Activated naive CD8-positive, alpha-beta T cell treated with anti-CD3 and anti-CD28 coated beads for 36 hours (primary cell): ENCODE measurements at places on chromosomes 2 and 18.

- no peak for DNase-seq
- H3K36me3 ChIP-seq: peaks cover 17% of the 10 kb centered on the region
- H3K4me1 ChIP-seq: peaks cover 8% of the 10 kb centered on the region
- H3K27me3 ChIP-seq: no peaks in the 10 kb centered on the region
Measured at GRCh38 chr2:54666634-54667265, 56.7 kb upstream of the EML6 start.

DNA sequence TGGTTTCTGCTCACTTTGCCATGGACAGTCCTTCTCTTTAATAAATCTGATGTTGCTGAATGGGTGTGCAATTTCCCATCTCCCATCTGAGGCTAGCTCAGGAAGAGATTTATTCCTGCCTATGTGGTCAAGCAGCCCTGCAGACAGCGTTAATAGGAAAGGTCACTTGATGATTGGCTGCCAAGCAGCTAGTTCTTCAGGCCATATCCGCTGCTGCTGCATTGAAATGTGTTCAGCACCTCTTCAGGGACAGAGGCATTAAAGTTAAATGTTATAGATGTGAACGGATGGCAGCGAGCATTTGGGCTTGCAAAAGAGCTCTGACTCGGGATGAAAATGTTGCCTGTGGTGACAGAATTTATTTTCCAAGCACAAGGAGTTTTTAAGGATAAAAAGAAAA is 474.2 kb downstream of the PIK3C3 start:
- H3K36me3 ChIP-seq: no peaks in the 10 kb centered on the region
- H3K4me3 ChIP-seq: no peak overlapping the region
- no peaks in the 10 kb centered on the region for H3K27me3 ChIP-seq
- H3K27ac ChIP-seq: no peak overlapping the region
- no peaks in the 10 kb centered on the region for H3K4me1 ChIP-seq

DNA sequence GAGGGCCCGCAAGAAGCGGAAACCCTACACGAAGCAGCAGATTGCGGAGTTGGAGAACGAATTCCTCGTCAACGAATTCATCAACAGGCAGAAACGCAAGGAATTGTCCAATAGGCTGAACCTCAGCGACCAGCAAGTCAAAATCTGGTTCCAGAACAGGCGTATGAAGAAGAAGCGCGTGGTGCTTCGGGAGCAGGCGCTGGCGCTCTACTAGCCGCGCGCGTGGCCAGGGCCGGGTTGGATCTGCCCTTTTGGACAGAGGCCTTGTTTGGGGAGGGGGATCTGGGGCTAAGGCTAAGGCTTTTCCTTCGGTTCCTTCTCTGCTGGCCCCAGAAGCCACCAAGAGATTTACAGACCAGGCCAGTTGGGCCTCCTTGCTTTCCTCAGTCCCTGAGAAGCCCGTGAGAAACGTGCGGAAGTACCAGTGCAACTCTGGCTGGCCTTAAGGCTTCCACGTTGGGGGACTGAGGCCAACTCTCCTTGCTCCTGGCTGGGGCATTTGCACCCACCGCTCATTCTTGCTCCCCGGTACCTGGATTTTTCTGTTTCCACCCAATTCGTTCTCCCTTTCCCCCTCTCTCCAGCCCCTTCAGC is 1.0 kb downstream of the HOXD12 start:
- H3K4me3 ChIP-seq: no peak overlapping the region
- peaks cover 98% of the 10 kb centered on the region for H3K27me3 ChIP-seq
- DNase-seq: no peak
- peaks cover 29% of the 10 kb centered on the region for H3K4me1 ChIP-seq
- no peak overlapping the region for H3K27ac ChIP-seq

DNA sequence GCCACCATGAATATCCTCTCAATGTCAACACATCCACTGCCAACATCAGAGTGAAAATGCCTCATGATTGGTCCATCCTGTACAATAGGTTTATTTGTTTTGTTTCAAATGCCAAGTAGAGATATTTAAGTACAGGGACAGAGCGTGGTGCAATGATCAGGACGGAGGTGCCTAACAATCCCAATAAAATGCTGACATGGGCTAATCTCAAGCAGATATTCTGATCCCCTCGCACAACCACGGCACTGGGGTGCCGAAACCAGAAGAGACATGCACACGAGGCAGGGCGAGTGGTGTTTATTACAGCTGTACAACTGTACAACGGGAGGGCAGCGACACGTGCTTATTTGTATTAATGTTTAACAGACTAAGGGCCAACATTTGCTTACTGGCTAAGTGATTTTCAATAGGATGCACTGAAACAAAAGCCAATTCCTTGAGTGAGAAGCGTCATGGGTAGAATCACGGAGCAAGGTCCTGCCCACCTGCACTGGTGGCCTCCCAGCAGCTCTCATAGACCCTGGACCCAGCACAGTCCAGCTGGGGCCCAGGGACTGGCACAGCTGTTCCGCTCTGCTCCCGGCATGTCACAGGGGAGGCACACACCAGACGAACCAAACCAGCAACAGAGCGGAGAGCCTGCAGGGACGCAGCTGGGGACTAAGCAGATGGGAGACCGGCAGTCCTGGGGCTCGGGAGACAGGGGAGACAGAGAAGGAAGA is 101.4 kb downstream of the HDAC4 start:
- no peak overlapping the region for H3K4me3 ChIP-seq
- H3K36me3 ChIP-seq: peaks cover 1% of the 10 kb centered on the region
- no peak for DNase-seq
- no peaks in the 10 kb centered on the region for H3K27me3 ChIP-seq
- H3K4me1 ChIP-seq: peaks cover 67% of the 10 kb centered on the region
- peak overlapping the region; percentile 84 for H3K27ac ChIP-seq

DNA sequence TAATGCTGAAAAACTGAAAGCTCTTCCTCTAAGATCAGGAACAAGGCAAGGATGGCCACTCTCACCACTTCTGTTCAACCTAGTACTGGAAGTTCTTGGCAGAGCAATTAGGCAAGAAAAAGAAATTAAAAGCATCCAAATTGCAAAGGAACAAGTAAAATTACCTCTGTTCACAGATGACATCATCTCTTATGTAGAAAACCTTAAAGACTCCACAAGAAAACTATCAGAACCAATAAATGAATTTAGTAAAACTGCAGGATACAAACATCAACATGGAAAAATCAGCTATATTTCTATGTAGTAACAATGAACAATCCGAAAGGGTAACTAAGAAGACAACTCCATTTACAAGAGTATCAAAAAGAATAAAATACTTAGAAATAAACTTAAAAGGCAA is 112.2 kb downstream of the CHN1 start:
- no peak overlapping the region for H3K4me3 ChIP-seq
- H3K4me1 ChIP-seq: peaks cover 10% of the 10 kb centered on the region
- H3K36me3 ChIP-seq: peaks cover 4% of the 10 kb centered on the region

DNA sequence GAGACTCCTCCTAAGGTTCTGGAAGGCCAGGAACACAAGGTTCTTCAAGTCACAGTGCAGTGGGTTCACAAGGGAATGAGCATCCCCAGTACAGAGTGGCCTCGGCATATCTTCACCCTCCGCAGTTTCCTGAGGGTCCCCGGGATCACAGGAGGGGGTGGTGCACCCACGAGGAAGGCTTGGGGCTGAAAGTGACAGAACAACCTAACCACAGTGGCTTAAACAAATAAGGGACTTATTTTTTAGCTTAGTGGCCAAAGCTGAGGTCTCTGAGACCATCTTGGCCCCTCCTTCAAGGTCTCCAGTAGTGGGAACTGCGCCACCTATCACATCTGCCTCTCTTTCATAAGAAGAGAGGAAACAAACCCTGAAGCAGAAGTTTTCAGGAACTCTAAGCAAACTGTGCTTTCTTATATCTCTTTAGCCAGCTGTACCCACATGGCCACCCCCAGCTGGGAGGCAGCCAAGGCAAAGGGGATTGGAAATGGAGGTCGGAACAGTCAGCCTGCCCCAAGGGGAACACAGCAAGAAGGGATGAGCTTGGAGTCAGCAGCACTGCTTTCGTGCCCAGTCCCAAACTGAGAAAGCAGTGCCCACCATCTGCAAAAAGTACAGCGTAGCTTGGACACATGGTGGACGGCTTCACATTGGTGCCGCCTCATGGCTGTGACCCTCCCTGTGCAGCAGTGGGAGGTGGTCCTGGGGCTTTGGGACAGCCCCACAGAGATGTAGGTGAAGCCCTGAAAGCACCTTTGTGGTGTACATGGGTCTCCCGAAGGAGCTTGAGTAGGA is 260.0 kb upstream of the ID2 start:
- no peak for DNase-seq
- H3K27me3 ChIP-seq: peaks cover 14% of the 10 kb centered on the region
- H3K4me3 ChIP-seq: no peak overlapping the region
- H3K36me3 ChIP-seq: no peaks in the 10 kb centered on the region
- H3K27ac ChIP-seq: no peak overlapping the region
- H3K4me1 ChIP-seq: no peaks in the 10 kb centered on the region

DNA sequence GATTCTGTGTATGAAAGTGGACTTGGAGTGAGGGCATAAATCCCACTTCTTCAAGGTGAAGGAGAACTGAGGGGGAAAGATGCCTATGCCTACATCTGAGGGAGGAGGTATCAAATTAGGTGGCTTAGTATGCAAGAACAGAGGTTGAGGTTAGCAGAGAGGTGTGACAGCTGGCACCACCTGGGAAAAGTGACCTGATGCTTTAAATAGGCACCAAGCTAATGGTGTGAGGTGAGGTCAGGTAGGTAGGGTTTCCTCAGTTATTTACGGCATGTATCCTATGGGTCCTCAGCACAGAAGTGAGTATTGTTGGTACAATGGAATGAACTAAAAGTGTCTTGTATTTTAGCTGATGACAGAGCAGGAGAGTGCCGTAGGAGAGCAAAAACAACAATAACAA is 367.1 kb downstream of the CLIP4 start:
- no peaks in the 10 kb centered on the region for H3K4me1 ChIP-seq
- no peak for DNase-seq
- H3K36me3 ChIP-seq: no peaks in the 10 kb centered on the region
- peaks cover 10% of the 10 kb centered on the region for H3K27me3 ChIP-seq
- H3K4me3 ChIP-seq: no peak overlapping the region
- no peak overlapping the region for H3K27ac ChIP-seq

DNA sequence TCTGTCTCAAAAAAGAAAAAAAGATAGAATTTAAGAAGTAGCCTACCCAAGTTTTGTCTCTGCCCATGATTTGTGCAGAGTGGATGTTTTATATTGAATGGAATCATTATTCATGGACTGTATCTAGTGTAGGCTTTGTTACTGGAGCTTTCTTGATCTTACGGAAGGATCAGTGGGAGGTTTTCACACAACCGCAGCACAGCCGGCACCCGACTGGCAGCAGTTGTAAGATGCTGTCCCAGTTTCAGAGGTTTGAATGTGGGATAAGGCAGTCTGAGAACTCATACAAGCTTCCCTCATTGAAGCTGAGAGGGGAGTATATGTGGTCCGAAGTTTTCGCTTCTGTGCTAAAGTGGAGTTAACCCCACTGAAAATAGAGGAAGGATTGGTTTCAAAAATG is 19.7 kb upstream of the SAG start:
- H3K27ac ChIP-seq: no peak overlapping the region
- H3K27me3 ChIP-seq: no peaks in the 10 kb centered on the region
- H3K4me3 ChIP-seq: no peak overlapping the region
- no peak for DNase-seq

DNA sequence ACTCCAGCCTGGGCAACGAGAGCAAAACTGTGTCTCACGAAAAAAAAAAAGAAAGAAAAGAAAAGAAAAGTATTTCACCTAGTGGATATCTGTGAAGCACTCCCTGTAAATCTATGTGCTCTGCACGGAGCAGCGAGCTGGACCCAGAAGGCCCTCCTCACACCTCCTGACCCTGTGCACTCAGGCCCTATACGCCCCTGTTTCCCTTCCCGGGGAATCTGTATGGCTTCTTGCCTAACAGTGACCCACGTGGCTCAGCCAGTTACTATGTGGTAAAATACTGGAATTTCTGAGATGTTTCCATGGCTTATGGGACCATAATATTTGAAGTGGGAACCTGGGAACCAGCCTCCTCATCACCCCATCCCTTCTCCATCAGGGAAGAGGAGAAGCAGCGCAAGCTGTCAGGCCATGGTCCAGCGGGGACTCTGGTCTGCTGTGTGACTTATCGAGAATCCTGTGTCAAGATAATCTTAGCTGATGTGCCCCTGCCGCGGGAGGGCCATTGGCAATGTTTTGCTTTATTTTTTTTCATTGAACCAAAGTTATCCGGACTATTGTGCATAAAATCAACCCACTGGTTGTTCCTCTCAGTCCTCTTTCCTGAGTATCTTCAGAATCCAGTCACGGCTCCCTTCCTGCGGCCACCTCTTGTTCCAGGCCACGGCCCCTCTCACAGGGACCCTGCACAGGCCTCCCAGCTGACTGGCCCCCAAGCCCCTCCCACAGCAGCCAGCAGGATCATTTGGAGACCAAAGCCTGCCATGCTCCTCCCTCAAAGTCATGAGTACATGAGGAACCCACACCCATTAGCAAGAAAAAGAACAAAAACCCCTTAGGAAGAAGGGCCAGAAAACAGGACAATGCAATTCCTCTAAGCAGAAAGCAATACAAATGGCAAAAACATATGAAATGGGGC is 30.6 kb downstream of the SDC1 start:
- H3K27me3 ChIP-seq: no peaks in the 10 kb centered on the region
- no peak overlapping the region for H3K27ac ChIP-seq
- no peak for DNase-seq
- no peaks in the 10 kb centered on the region for H3K4me1 ChIP-seq
